ENCODE measurements at places on chromosomes 6 and 20.

GRCh38 chr6:75300531-75300855 is 15.9 kb upstream of the TMEM30A start:
- no peak for DNase-seq

DNA sequence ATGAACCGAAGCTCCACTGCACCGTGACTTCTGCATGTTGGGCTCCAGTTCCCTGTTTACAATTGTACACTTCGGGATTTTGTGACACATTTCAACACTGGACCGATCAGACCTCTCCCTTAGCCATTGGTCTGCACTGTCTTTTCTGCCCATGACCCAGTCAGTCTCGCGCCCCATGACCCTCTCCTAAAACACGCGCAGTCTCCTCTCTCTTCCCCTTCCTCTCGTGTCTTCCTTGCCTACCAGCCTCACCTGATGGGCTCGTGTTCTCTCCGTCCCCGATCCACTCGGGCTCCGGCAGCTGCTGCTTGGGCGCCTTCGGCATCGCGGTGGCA is 535 bp upstream of the ABCF1 start:
- peak; percentile 11 for DNase-seq

GRCh38 chr6:119148098-119148824 is 69.8 kb upstream of the FAM184A start:
- DNase-seq = peak; percentile 49

GRCh38 chr6:52356017-52356416 is 5.9 kb upstream of the PAQR8 start:
- DNase-seq = no peak

DNA sequence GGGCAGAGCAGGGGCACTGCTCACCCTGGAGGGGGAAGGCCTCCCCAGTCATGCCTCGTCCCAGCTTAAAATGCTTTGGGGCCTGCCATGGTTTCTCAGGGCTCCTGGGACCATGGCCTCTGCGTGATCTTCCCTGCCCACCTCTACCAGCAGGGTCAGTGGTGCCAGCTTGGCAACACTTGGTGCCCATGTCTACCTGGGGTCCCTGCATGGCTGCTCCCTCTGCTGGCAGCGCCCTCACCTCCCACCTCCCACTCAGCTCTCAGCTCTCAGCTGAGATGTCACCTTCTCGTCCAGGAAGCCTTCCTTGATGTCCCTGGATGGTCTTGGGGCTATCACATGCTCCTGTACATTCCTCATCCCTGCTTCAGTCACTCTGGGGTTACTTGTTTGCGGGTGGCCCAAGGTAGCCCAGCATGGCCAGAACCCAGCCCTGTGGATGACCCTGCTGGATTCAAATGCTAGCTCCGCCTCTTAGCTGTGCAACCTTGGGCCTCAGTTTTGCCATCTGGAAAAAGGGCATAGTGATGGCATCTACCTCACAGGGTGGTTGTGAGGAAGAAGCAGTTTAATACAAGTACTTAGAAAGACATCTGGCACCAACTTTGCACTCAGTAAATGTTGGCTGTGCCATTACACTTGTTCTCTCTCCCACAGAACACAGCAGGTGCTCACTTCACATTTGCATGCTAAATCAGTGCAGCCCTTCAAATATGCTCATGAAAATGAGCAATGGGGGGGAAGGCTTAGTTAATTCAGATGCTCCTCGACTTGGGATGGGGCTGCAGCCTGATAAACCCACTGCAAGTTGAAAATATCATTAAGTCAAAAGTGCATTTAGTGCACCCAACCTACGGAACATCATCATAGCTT is 53.5 kb upstream of the PTPN1 start:
- no peak for DNase-seq

DNA sequence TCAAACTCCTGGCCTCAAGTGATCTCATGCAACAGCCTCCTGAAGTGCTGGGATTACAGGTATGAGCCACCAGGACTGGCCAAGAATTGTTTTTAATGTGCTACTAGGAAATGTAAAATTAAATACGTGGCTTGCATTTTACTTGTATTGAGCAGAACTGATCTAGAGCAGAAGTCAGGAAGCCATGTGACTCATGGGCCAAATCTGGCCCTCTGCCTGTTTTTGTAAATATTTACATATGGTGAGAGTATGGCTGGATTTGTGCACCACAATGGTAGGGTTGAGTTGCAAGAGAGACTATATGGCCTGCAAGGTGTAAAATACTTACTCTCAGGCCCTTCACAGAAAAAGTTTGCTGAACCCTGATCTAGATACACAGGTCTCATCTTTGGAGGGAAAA is 75.8 kb downstream of the LAMP5 start:
- DNase-seq = no peak

DNA sequence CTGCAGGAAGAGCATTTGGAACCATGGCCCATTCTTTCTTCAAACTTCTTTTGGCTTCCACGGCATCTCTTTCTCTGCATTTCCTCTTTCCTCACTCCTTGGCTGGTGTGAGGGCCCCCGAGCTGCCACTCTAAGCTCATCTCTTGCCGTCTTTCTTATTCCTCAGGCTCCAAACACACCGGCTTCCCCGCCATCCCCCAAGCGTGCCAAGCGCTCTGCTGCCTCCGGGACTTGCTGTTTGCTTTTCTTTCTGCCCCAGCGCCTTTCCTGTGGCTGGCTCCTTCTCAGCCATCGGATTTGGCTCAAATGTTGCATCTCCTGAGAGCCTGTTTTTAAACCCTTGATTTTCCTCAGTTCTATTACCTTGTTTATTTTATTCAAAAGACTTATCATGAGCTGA is 172.7 kb downstream of the PACRG start:
- no peak for DNase-seq

- DNase-seq = no peak
Measured at GRCh38 chr20:40720826-40721225, 31.8 kb upstream of the MAFB start.

DNA sequence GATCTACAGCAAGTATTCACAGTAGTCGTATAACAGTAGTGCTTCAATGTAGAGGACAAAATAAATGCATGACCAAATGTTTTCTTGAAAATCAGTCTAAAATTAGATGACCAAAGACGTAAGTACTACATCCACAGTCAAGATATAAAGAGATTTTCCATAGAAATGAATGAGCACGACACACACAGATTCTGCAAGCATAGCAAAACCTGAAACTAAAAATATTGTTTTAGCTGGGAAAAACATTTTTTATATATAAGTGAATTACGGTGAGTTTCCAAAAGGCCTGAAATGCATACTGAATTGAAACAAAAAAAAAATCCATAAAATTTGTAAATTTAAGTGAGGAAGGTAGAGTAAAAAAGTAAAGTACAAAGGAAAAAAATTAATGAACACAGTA is 167.8 kb upstream of the RUNX2 start:
- no peak for DNase-seq

DNA sequence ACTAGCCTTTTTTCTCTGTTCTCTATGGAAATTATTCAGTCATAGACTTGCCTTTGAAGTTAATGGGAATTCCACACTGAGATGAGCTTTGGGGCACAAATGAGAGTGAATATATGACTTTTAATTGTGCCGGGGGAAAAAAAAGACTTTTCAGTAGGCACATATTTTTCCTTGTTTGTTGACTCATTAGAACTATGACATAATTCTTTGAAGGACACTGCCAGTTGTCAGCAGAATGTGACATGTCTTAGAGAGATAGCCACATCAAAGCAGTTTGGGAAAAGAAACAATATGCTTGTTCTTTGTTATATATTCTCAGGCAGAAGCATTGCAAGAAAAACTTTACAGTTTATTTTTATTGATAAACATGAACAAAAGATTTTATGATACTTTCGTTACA is 138.3 kb downstream of the COL9A1 start:
- DNase-seq = no peak

- DNase-seq = no peak
Measured at GRCh38 chr6:24332317-24332716, 25.5 kb downstream of the DCDC2 start.

GRCh38 chr6:110340392-110340965 is 17.7 kb downstream of the METTL24 start:
- DNase-seq = no peak

GRCh38 chr20:6768228-6769140 is 998 bp downstream of the BMP2 start:
- no peak for DNase-seq

DNA sequence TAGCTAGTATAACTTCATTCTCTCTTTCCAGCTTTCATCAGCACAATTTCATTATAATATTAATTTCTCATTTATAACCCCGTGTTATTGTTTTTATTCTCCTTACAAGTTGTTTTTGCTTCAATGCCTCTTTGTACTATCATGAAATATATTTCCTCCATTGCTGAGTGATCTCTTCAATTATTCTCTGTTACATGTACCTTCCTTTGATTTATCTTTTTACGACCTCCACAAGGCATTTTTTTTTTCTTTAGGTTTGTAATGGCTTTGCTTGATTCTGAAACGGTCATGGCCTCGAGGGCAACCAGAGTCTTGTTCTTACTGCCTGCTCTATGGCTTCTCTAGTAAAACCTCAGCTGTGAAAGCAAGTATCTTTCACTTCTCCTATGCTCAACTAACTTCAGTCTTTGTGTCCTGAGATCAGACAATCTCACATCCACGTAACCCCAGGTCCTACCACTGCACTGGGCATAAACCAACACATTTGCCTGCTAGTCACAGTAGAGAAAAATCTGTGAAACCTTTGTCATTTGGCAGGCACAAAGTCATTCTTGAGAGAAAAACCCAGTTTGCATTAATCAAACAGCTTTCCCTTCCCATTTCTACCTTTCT is 119.9 kb downstream of the UST start:
- DNase-seq = no peak

DNA sequence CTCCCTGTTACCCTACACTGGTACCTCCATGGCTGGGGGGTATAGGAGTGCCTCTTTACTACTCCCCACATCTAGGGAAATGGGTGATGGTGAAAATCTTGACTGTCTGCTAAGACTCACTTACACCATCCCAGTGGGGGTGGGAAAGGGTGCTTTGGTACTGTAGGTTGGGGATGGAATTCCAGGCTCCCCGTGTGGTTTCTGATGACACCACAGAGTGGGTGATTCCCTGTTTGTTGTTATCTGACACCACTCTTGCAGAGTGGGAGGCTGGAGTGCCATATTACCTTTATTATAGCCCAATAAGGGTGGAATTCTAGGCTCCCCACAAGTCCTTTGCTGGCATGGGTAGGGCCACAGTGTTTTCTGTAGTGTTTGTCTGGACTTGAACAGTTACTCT is 264.6 kb upstream of the MAN1A1 start:
- no peak for DNase-seq

DNA sequence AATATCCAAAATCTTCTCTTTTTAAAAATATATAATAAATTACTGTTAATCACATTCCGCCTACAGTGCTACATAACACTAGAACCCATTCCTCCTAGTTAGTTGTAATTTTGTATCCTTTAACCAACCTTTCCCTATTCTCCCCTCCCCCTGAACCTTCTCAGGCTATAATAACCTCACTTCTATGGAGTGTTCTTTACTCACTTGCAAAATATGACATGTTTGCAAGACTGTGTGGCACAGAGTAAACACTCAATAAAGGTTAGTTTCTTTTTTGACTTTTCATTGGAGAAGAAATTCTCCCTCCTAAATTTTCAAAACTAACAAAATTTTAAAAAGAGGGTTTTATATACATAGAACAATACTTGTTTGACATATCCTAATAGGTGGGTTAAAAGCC is 147.0 kb downstream of the FOXA2 start:
- no peak for DNase-seq

GRCh38 chr6:167510648-167511047 is 185.8 kb downstream of the TTLL2 start:
- DNase-seq = no peak

- DNase-seq = no peak
Measured at GRCh38 chr20:15921930-15922329, 651.3 kb downstream of the KIF16B start.

GRCh38 chr6:11782524-11782923 is 3.9 kb upstream of the ADTRP start:
- no peak for DNase-seq

Data from activated CD4-positive, alpha-beta T cell treated with anti-CD3 and anti-CD28 coated beads, Interleukin-2, Interleukin-6, amounts not matched to agents 100 ng/mL and 50 ng/mL, durations not matched to agents 16 hours and 8 hours (primary cell).